Thymus (tissue), 14 donors: ENCODE measurements at places on chromosomes 3 and 15. TPM values are rescaled to one million over a fixed set of nuclear protein-coding genes. Genes with fewer than 3 reads are reported as not detected.

DNA sequence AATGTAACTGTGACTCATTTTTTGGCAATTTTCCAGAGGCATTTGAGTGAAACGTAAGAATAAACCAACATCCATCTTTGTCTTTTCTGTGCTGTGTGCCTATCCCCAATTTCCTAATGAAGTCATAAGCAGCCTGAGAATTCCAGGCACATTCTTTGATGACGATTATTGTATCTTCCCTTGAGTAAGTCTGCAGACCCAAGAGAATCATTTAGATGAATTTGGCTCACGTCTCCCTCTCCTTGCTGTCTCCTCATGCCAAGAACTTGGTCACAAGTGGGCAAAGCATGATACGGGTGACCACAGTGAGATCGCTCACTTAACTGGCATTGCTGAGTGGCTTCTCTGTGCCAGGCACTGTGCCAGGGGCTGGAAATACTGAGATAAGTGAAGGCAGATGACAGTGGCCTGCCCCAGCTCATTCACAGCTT lies 384.5 kb upstream of the IL12A start:
- no peak overlapping the region for H3K27ac ChIP-seq
- no peaks in the 10 kb centered on the region for H3K4me1 ChIP-seq
- no peak overlapping the region for H3K4me3 ChIP-seq
- H3K36me3 ChIP-seq = no peaks in the 10 kb centered on the region

DNA sequence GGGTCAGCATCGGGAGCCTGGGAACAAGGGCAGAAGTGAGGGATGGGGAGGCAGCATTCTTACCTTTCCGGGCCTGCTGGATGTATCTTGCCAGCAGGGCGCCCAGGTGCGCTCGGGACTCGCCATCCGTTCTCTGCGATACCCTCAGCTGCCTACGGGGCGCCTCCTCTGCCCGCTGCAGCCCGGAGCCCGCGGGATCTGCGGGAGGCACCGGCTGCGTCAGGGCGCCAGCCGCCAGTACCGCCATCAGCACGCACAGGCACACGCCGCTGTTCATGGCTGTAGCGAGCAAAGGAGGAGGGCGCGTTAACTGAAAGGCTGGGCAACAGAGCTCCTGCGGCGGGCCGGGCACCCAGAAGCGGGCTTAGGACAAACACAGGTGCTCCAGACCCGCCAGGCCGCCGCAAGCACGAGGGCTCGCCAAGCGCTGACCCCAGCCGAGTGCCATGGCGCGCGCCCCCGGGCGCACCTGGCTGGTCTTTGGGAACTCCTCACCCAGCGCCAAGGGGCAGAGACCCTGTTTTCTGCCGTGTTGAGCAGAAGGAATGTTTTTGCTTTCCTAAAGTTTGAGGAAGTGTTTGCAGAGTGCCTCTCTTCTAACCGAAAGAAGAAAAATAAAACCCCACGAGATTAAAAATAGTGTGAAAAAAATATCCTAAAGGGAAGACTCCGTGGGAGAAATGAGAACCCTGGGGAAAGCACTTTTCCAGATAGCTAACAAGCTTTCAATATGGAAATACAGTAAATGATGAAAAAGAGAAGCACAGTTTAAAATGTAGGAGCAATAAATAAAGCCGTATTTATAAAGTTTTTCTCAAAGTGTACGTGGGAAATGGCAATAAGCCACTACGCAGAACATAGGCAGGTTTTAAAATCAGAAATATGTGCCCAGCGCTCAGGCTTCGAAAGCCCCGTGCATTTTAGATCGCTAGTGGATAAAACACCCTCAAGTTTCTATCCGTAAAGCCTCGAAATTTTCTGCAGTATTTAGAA lies 2.3 kb downstream of the CCK start:
- no peaks in the 10 kb centered on the region for H3K36me3 ChIP-seq
- H3K27ac ChIP-seq = no peak overlapping the region
- no peak overlapping the region for H3K4me3 ChIP-seq

DNA sequence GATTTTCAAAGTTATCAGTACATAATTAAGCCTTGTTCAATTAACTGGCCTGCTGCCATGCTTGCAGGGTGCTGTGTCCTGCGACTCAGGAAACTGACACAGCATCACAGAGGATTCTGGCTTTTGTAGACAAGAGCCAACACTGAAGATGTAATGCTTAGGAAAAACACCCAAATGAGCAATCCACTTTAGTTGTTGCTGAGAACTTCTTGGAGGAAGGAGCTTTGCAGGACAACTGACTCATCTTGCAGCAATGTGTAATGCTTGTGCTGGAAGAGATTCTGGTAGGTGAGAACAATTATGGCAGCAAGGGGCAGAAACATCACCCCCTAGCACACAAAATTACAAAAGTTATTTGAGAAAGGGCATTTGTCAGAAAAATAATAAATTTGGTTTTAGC lies 67.6 kb downstream of the NLGN1 start:
- no peak for DNase-seq
- H3K27me3 ChIP-seq = no peaks in the 10 kb centered on the region
- no peaks in the 10 kb centered on the region for H3K36me3 ChIP-seq
- no peak overlapping the region for H3K27ac ChIP-seq
- no peaks in the 10 kb centered on the region for H3K4me1 ChIP-seq

DNA sequence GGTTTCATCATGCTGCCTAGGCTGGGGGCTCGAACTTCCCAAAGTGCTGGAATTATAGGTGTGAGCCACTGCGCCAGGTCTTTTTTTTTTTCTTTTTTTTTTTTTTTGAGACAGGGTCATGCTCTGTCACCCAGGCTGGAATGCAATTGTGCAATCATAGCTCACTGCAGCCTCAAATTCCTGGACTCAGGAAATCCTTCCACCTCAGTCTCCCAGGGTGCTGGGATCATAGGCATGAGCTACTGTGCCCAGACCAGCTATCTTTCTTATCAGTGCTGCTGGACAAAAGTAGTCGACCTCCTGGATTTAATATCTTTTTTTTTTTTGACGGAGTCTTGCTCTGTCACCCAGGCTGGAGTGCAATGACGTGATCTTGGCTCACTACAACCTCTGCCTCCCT lies 60.8 kb downstream of the TFDP2 start:
- no peak overlapping the region for H3K4me3 ChIP-seq
- DNase-seq = no peak
- H3K4me1 ChIP-seq = peaks cover 25% of the 10 kb centered on the region
- H3K27me3 ChIP-seq = no peaks in the 10 kb centered on the region
- peaks cover 51% of the 10 kb centered on the region for H3K36me3 ChIP-seq
- no peak overlapping the region for H3K27ac ChIP-seq

Gene TTLL13
- 0.14 TPM for total RNA-seq

Gene OXTR
- 0.80 TPM for total RNA-seq
